Neural crest cell (in vitro differentiated cells): ENCODE measurements at places on chromosomes 12 and 14. TPM values are rescaled to one million over a fixed set of nuclear protein-coding genes. Genes with fewer than 3 reads are reported as not detected.

The TMCC3 gene
- total RNA-seq: 3.4 and 3.8 TPM in 2 replicates

The ASPG gene
- not detected in 2 replicates for total RNA-seq

The PHETA1 gene
- 34.2 and 34.8 TPM in 2 replicates for total RNA-seq

The C1QL4 gene
- total RNA-seq: 0.63 and 0.80 TPM in 2 replicates

The DPY19L2 gene
- 23.2 and 25.2 TPM in 2 replicates for total RNA-seq

The PLXNC1 gene
- 4.3 and 5.8 TPM in 2 replicates for total RNA-seq

The PROX2 gene
- total RNA-seq: not detected in 2 replicates

The FAM186B gene
- total RNA-seq: 0.28 TPM in 1 of 2 replicates, not detected in the other

The TPPP2 gene
- total RNA-seq: not detected in 2 replicates

The IAPP gene
- 0.28 TPM in 1 of 2 replicates, not detected in the other for total RNA-seq

The MDM1 gene
- 22.1 and 26.2 TPM in 2 replicates for total RNA-seq

The CCDC175 gene
- total RNA-seq: 0.19 and 0.25 TPM in 2 replicates

The GZMH gene
- not detected in 2 replicates for total RNA-seq

The TTC9 gene
- total RNA-seq: 3.7 and 4.2 TPM in 2 replicates

The CACNA2D4 gene
- total RNA-seq: 0.72 and 1.3 TPM in 2 replicates

The RACGAP1 gene
- total RNA-seq: 91.7 and 104 TPM in 2 replicates

The TAS2R7 gene
- total RNA-seq: 0.21 TPM in 1 of 2 replicates, not detected in the other

The COX8C gene
- not detected in 2 replicates for total RNA-seq

The LPAR5 gene
- total RNA-seq: not detected in 2 replicates
